ENCODE measurements at places on chromosomes 12 and 14.

GRCh38 chr14:92651758-92652406, 96.5 kb downstream of the LGMN start:
- no peak for DNase-seq

- peak; percentile 18 for DNase-seq
These were observed at the start of gene JAG2 for GRCh38 chr14:105168496-105168978. JAG2 (minus strand) TSS chr14:105168776; CDS start chr14:105168420, 356 bp downstream.

- DNase-seq, result no peak
These were observed 101.6 kb upstream of the ESRRB start for GRCh38 chr14:76274324-76274723.

DNA sequence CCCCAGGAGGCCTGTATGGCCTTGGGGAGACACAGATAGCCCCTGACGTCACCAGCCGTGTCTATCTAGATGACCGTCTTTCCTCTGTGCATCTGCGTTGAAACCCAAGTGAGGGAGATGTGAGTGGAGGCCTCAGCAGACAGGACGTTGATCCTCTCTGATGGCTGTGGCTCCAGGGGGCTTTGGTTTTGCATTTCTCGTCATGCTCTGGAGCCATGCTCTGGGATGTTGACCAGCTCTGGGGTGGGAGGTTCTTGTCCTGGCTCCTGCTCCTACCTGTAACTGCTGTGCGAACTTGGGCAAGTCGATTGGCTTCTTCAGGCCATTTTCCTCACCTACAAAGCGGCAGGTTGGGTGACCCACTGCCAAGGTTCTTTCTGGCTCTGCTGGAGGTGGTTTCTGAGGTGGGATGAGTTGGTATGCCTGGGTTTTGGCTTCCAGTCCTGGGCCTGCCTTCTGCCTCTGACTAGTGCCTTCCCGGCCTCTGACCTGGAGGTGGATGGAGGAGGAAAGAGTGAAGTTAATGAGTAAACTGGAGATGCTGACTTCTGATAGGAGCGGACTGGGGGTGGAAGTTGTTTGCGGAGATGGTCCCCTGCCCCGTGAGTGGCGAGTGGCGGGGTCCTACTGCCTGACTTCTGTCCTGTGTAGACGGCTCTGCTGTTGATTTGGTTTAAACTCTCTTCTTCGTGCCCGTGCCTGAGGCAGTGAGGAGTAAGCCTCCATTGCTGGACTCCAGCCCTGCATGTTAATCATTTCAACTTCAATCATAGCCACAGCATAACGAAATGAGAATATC, 8.4 kb downstream of the TSPAN9 start:
- no peak for DNase-seq

GRCh38 chr12:11026118-11026517, 3.7 kb upstream of the TAS2R19 start:
- DNase-seq, result no peak

- no peak for DNase-seq
These were observed 248.5 kb upstream of the FBXO33 start for GRCh38 chr14:39680777-39681176.

DNA sequence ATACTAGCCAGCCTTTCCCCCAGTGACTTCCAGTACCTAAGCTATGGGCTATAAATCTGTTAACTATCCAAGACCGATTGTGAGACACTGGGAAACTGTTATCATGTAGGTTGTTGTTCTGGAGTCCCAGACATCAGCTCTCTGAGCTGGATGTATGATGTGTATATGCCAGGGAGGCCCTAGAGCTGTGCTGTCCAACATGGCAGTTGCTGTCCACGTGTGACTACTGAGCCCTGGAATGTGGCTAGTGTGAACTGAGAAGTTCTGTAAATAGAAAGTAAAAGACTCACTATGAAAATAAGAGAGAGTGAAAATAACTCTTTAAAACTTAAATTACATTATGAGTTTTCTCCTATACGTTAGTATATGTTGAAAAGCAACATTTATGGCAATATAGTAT, 755.8 kb upstream of the FBXO33 start:
- no peak for DNase-seq

DNA sequence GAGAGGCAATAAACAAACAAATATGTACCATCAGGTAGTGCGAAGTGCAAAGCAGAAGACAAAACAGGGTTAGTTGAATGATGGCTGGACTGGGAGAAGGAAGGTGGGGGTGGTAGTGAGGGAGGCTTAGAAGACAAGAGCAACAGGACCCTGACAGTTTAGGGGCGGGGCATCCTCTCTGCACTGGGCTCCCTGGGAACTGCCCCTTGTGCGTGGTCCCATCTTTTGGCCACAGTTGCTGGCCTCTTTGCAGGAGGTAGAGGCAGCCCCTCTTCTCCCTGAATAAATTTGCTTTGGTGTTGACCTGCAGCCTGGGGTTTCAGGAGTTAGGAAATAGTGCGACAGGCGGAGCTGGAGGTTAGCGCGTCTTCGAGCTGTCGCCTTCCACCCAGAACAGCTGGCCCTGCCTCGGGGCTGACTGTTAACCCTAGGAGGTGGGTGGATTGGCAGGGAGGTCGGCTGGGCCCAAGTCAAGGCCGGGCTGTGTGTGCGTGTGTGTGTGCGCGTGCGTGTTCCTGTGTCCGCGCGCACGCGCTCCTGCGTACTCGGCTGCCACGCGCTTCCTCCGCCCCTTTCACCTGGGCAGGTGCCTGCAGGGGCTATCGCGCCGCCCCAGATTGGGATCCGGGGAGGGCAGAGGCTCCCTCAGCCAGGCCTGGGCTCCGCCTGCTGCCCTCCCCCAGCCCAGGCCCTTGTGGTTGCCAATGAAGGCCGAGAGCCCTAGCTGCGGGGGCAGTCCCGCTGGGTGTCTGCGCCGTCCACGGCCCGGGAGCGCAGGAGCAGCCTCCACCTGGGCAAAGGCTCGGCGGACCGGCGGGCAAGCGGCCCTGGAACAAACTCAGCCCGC, 180.8 kb downstream of the ADCK1 start:
- no peak for DNase-seq

- DNase-seq, result no peak
These were observed 67.7 kb upstream of the HIF1A start for GRCh38 chr14:61627612-61628011.

- DNase-seq, result no peak
These were observed 124.1 kb downstream of the GTF2A1 start for GRCh38 chr14:81096656-81097055.

DNA sequence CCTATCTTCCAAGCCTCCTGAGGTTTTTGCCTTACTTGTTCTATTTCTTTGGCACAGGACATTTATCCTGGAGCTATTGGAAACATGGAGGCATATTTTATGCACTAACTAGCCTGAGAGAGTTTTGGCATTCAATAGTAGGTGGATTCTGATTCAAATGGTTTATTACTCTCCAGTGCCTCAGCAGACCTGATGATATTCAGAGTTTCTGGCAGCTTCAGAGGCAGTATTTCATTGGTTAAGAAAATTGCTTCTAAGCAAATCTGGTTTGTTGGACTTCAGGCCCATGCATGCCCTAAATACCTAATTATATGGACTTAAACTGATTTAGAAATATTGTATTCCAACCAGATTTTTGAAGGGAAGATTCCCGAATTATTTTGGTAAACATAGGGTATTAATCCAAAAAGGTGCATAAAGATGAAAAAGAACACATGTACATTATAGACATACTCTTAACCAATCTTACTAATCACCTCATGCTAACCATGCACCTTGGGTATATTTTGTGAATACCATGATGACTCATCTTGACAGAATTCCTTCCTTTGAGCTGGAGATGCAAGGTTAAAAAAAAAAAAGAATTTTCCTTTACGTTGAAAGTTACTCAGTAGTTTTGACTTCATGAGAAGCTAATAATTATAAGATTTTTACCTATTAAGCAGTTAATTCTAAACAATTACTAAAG, 44.3 kb upstream of the KTN1 start:
- no peak for DNase-seq

DNA sequence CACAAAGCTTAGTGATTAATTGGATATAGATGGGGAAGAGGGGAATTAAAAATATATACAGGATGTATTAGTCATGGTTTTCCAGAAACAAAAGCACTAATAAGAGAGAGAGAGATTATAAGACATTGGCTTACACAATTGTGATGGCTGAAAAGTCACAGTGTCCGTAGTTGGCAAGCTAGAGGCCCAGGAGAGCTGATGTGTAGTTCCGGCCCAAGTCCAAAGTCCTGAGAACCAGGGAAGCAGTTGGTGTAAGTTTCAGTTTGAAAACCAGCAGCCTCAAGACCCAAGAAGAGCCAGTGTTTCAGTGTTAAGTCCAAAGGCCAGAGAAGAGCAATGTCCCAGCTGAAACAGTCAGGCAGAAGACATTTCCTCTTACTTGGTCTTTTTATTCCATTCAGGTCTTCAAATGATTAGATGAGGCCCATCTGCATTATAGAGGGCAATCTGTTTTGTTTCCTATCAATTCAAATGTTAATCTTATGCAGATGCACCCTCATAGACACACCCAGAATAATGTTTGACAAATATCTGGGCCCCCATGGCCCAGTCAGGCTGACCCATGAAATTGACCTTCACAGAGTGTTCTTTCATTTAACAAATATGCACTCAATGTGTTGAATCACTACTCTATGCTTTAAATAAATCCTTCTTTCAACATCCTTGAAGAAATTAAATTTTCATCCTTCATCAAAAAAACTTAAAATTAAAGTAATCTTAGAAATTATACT, 67.2 kb upstream of the DIO2 start:
- DNase-seq, result no peak

- DNase-seq, result no peak
These were observed 773.7 kb downstream of the BCL11B start for GRCh38 chr14:98498019-98498885.

DNA sequence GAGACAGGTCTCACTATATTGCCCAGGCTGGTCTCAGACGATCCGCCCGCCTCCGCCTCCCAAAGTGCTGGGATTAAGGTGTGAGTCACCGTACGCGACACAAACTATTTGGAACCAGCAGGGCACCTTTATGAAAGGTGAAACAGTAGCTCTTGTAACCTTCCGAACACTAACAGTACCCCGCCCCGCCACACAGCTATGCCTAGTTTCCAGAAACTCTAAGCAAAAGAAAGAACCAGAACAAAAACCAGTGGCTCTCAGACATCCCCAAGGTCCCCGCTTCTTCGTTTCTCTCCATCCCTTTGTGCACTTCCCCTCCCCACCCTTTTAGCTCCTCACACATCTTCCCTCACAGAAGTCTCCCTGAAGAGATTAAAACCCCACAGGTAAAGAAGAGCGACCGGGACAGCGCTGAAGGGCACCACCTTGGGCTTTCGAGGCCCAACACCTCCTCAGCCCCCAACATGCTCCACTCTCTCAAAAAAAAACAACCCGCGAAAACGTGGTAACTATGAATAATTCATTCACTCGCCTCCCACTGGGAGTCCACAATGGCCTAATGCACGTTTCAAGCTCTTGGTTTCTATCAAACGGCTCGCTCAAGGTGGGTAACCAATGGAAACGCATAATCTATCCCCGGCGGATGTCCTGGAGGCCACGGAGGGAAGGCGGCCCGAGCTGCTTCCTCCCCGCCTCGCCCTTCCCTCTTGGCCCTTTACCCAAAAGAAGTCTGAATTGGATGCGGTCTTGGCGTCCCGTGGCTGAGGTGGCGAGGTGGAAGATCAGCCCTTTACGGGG, 877 bp downstream of the BAG5 start:
- no peak for DNase-seq

DNA sequence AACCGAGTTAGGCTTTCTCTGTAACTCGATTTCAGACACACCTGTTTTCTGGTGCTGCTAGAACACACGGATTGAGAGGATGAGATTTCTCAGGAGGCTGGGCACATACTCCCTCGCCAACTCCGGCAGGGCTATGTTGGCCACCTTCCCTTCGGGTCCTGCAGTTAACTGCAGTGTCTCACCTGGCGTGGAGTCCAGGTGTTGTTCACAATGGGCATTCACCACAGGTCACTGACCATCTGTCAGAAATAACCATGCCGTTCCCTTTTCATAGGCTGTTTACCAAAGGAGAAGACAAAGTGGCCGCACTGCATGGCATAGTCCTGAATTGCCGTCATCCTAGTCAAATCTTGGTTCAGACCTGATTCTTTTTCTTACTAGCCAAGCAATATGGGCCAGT, 5.5 kb upstream of the KCNH3 start:
- DNase-seq, result no peak

DNA sequence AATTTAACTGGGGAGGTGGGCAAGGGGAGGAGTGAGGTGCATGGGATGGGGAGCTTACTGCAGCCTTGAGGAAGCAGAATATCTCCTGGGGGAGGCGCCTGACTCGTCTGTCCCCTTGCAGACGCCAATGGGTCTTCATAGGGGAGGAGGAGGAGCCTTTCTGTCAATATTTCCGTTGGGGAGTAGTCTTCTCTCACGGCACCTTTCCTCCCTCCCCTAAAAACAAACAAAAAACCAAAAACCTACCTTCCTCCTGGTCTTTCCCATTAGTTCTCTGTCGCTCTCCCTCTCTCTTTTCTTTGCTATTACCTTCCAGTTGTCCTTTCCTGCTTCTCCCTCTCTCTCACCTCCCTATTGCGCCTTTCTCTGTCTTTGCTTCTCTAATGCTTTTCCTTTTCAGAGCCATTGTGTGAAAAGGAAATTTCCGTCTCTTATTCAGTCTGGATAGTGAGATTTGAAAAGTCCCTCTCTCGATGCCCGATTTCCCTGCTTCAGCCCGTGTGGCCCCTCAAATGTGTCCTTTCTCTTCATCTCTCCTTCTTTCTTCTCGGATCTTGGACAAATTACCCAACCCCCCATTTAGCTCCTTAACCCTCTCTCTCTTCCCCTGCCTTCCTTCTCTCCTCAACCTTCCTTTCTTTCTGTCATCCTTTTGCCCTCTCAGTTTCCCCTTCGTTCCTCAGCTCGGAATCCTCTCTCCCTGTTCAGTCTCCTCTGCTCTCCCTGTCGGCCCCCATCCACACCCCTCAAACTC, 5.9 kb downstream of the GPR84 start:
- no peak for DNase-seq

DNA sequence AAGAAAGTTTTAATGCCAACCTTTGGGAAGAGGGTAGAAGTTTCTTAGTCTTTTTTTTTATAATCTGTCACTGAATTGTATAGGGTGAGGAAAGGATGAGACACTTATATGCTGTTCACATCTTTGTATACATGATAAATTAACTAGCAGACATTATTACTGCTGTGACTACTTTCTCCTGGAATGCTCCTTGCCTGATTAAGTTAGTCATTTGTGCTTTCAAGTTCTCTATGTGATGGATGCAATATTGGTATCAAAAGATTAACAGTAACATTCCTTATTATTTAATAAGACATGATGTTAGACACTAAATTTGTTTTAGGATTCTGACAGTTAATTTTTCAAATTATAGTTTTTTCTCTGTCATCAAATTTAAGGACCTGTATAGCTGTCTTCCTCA, 223.4 kb upstream of the GARIN2 start:
- no peak for DNase-seq

All from stimulated activated CD8-positive, alpha-beta memory T cell treated with anti-CD3 and anti-CD28 coated beads, Interleukin-7, amount 100 ng/mL, for 4 hours (primary cell).